ENCODE measurements at places on chromosomes 7 and 10.

- DNase-seq: no peak
Observed at GRCh38 chr7:41977151-41977651, 259.8 kb downstream of the GLI3 start.

DNA sequence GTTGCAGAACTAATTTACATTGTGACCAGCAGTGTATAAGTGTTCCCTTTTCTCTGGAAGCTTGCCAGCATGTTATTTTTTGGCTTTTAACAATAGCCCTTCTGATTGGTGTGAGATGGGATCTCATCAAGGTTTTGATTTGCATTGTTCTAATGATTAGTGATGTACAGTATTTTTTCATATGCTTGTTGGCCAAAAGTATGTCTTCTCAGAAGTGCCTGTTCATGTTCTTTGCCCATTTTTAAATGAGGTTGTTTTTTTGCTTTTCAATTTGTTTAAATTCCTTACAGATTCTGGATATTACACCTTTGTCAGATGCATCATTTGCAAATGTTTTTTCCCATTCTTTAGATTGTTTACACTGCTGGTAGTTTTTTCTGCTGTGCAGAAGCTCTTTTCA is 627.0 kb upstream of the CNTNAP2 start:
- DNase-seq: no peak

- no peak for DNase-seq
Observed at GRCh38 chr7:219581-220150, 27.3 kb downstream of the FAM20C start.

DNA sequence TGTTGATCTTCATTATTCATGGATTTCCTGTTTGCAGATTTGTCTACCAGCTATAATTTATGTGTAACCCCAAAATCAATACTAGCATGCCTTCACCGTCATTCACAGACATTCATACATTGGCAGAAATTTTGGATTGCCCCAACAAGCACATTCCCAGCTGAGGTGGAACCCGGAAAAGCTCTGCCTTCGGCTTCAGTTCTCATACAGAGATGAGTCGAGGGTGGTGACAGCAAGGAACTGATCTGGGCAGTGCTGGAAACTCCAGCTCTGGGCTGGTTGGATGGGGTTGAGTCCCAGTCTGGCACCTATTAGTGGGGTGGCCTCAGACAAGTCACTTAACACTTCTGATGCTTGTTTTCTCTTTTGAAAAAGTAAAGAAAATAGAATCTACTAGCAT is 267.5 kb downstream of the SNX13 start:
- no peak for DNase-seq

- no peak for DNase-seq
Observed at GRCh38 chr7:3463696-3464095, 162.6 kb downstream of the SDK1 start.

GRCh38 chr10:31188792-31189406 is 130.1 kb upstream of the ZEB1 start:
- DNase-seq: no peak

GRCh38 chr7:27107391-27108381 is 5.2 kb upstream of the HOXA2 start:
- DNase-seq: no peak

- DNase-seq: no peak
Observed at GRCh38 chr10:79044846-79045245, 23.9 kb upstream of the ZMIZ1 start.

- no peak for DNase-seq
Observed at GRCh38 chr10:3425261-3425660, 252.7 kb upstream of the PITRM1 start.

- no peak for DNase-seq
Observed at GRCh38 chr7:40749877-40750276, 615.1 kb downstream of the SUGCT start.

DNA sequence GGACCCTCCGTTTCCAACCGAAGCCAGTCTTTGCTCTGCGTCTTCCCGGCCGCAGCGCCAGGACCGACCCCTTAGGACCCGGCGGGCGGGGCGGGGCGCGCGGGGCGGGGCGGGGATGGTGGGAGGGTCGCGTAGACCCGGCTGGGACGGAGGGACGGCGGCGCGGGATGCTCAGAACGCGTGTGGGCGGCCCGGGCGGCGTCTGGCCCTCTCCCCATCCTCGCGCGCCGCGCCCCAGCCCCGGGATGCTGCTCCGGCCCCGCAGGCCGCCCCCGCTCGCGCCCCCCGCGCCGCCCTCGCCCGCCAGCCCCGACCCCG is at the start of gene UTF1:
Gene UTF1, plus strand, starts transcription at position 174 of the 318 bp plus-strand sequence. Its CDS starts 72 bp downstream, at position 246.
- DNase-seq: no peak

- DNase-seq: no peak
Observed at GRCh38 chr7:149853157-149853556, 15.0 kb downstream of the ZNF862 start.

- DNase-seq: no peak
Observed at GRCh38 chr7:44212018-44212417, 11.2 kb downstream of the YKT6 start.

DNA sequence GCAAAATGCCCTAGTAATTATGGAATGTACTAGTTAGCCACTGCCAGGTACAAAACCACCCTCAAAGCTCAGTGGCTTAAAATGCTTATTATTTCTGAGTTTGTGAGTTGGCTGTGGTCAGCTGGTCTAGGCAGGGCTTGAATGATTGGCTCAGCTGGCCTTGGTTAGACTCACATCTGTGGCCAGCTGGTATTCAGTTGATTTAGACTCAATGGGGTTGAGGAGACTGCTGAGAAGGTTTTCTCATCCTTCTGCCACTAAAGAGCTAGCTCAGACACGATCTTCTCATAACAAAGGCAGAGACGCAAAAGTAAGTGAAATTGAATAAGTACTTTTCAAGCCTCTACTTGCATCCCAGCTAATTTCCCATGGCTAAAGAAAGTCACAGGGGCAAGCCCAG is 57.1 kb upstream of the CYP2C18 start:
- no peak for DNase-seq

GRCh38 chr7:107938456-107939250 is 47.7 kb downstream of the DLD start:
- no peak for DNase-seq

DNA sequence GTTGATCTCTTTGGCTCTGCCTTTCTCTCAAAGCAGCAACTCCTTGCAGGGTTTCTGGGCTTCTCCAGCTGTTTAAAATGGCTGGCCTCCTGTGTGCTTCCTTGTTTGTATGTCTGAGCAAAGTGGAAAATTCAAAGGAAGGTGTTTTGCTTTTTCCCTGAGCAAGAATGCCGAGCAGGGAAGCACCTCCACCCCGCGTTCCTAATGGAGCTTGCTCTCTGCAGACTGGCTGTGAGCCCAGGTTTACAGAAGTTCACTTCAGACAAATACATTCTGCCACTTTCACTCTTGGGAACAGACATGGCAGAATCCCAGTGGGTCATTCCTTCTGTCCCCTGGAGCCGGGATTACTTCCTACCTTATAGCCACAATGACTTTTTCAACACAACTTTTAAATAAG is 181.8 kb upstream of the AGK start:
- no peak for DNase-seq

DNA sequence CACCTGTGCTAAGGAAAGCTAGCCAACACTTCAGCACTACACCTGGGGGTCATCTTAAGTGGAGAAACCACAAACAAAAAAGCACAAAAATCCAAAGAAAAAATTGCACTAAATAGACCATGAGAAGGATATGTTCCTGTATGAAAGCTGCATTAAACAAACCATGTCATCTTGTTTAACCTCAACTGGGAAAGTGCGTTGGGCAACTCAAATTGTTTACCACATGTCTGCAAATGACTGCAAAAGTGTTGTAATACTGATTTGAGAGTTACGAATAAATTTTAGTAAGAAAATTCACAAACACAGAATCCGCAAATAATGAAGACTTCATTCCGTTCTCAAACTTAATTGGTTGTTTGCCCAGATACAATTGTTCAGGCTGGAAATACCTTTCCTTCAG is 111.9 kb upstream of the EGFR start:
- no peak for DNase-seq

- no peak for DNase-seq
Observed at GRCh38 chr7:51376420-51377092, 59.9 kb upstream of the COBL start.

DNA sequence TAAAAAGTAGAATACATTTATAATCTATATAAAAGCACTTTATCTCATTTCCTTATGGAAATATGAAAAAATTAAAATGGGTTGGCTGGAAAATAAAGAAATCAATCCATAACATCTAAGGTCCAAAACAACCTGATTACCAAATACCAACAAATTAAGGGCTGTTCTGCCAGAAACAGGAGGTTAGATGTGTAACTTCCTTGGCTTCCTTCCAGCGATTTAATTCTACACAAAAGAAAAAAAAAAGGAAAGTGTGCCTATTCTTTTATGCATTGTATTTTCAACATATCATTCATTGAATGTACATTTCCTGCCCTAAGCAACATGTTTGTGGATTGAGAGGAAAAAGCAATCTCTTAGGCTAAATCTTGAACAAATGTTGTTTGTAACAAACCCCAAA is 36.2 kb upstream of the USP6NL start:
- no peak for DNase-seq

GRCh38 chr7:54940748-54941147 is 78.1 kb upstream of the EGFR start:
- DNase-seq: no peak

GRCh38 chr7:151168003-151168786 is 701 bp upstream of the GBX1 start:
- DNase-seq: peak; percentile 36

- no peak for DNase-seq
Observed at GRCh38 chr7:71707041-71707440, 575.1 kb downstream of the GALNT17 start.

- no peak for DNase-seq
Observed at GRCh38 chr7:27933671-27934565, 194.0 kb downstream of the TAX1BP1 start.

- no peak for DNase-seq
Observed at GRCh38 chr10:48976196-48976595, 36.6 kb upstream of the LRRC18 start.

DNA sequence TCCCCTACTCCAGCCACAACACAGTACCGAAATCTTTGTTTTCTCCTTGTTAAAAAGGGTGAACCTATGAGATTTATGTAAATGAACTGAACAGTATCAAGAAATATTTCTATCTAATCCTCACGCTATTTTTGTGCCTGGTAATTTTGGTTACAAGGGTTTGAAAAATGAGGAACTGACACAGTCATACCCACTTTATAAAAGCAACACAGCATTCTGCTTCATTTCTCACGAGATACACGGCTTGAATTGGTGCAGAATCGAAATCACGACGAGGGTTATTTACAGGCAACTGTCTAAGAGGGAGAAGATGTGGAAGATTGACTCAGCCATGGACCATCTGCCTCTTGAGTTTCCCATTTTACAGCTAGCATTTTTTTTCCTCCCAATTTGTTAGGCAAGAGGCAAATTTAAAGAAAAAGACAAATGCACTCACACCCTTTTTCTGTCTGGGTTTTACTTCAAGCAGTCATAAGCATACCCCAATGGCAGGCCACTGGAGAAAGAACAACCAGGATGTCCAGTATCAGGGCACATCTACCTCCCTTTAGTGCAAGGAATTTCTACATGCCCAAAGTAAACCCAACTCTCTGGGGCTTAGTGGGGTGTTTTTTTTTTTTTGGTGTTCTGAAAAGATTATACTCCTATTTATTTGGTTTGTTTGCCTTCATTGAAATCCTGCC is 108.1 kb downstream of the ITGB8 start:
- DNase-seq: no peak

DNA sequence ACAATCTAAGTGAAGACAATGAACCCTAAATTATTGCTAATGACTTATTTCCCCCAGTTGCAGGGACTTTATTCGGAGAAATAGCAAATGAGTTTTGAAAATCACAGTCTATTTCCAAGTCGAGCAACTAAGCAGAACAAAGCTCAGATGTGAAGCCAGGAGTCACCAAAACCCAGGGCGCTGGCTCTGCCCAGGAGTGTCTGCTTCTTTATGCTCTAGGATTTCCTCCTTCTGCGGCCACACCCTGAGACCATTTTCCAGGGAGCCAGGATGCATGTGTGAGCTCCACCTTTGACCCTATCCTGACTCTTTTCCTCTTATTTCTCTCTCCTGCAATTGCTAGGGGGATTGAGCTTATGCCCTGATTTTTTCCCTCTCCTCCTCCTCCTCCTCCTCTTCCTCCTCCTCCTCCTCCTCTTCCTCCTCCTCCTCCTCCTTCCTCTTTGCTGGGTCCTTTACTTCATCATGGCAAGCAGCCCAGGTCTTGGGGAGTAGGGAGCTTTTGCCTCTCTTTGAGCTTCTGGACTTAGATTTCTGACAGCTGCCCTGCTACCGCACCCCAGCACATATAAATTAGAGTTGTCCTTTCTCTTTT is 234.4 kb downstream of the ARL4A start:
- no peak for DNase-seq

DNA sequence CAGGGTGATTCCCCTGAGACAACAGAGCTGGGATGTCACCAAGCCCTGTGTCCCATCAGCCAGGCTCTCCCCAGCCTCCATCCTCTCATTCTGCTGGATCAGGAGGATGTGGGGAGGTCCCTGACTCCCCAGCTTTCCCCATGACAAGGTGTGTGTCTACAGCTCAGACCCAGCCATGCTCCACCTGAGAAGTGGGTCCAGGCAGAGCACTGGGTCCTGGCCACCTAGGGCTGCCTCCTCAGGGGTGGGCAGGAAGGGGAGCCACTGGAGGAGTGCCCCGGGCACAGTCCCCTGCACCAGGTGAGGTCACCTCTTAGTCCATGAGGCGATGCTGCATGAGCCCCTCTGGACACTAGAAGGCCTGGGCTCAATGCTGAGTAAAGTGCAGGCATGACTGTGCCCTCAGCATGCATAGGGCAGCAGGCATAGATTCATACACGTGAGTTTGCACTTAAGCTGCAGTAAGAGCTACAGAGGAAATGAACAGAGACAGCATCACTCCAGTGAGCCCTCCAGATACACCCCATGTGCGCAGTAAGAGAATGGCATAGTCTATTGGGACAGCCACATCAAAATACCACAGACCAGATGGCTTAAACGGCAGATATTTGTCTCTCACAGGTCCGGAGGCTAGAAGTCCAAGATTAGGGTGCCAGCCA is 48.3 kb downstream of the ALOX5 start:
- DNase-seq: no peak

DNA sequence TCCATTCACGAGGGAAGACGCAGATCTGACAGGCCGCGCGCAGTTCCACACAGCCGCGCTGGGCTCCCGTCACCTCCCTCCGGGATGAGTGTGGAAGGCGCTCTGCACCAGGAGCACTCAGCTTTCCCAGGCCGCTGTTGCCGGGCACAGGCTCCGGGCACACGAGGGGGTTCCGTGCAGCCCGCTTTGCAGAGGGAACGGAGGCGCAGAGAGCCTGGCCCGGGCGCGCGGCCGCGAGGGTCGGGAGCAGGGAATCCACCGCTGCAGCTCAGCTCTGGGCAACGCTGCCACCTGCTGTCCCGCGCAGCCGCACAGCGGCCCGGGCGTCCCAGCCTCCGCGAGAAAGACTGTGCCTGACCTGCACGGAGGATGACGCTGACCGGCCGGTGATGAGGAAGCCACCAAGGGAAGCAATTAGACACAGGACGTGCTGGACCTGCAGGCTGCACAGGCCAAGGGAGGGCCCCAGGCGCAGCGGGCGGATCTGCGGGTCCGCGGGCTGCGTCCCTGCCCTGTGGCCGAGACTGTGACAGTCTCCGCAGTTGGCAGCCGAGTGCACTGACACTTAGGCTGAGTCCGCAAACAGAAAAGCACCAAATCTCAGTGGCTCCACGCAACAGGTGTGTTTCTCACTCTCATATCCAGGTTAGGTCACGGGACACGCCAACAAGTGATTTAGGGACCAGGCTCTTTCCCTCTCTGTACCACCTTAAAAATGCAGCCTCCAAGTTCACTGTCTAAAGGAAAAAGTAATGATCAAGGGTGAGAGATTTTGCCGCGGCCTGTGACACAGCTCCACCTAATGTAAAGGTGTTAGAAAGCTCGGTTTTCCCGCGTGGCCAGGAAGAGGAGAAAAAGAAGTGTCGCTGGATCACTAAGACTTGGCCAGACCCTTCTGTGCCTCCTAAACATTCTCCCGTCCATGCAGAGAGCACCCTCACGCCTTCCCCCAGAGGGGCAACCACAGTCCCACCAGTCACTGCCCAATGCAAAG is 94.5 kb downstream of the SEC61G start:
- DNase-seq: no peak

All from stimulated activated CD8-positive, alpha-beta memory T cell treated with anti-CD3 and anti-CD28 coated beads, Interleukin-7, amount 100 ng/mL, for 4 hours (primary cell).